Activated T-cell treated with anti-CD3 and anti-CD28 coated beads for 1 hour (primary cell): ENCODE measurements at places on chromosomes 13 and 19.
A peak's percentile ranks its signal among the peaks of the same experiment; 100 is the strongest.

DNA sequence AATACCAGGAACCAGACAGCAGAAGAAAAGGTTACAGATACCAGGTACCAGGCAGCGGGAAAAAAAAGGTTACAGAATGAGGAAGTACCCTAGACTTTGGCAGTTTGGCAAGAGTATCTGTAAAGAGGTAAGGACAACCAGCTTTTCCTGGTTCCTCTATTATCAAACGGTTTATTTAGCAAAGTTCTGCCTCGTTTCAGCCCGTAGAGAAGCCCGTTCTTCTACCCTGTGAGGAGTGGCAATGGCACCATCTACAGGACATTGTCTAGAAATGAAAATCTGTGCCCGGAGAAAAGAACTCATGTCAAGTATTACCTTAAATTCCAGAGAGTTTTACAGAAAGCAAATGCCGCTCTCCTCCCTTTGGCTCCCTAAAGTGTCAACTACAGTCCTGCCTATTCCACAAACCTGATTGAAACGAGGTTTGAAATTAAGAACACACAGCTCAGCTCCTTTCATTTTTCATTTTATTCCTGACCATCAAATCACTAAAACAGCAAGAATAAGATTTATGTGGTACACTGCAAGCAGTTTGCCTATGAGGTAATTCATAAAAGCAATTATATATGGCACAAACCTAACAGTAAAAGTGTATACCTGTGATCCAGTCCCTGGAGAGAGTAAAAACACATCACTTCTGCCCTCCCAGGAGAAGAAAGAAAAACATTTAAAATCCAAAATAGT is 226.3 kb downstream of the SLC7A1 start:
- no peak for DNase-seq

- no peak for DNase-seq
These were observed 32.9 kb upstream of the ARHGEF7 start for GRCh38 chr13:111082240-111082639.

DNA sequence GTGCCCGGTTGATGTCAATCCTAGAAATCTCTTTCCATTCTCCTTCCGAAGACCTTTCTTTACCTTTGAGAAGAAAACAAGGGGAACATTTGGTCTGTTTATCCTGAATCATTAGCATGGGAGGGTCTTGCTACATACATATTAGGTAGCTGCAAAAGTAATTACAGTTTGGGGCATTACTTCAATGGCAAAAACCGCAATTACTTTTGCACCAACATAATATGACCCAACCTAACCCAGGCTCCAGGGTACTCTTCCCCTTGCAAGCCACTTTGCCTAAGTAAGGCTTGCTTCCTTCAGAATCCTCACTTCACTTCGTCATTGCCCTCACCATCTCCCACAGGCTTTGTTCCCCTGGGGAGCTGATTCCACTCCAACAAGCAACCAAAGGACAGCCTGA is 662.7 kb downstream of the DIAPH3 start:
- DNase-seq = no peak

DNA sequence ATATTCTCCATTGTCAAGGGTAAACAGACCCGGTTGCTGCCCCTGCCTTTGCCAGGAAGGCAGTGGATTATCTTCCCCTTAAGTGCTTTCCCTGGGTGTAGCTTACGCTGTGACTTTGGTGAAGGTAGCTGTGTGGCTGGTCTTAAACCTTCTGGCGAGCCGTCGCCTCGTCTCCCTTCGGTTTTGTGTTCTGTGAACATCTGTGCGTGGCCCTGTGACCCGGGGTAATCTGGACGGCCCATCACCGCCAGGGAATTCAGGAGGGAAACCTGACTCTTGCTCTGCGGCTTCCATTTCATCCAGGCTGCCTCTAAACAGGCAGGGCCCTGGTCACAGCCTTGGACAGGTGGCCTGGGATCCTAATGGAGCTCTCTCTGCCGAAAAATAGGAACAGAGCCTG is 78.7 kb downstream of the SHISA2 start:
- DNase-seq = no peak

DNA sequence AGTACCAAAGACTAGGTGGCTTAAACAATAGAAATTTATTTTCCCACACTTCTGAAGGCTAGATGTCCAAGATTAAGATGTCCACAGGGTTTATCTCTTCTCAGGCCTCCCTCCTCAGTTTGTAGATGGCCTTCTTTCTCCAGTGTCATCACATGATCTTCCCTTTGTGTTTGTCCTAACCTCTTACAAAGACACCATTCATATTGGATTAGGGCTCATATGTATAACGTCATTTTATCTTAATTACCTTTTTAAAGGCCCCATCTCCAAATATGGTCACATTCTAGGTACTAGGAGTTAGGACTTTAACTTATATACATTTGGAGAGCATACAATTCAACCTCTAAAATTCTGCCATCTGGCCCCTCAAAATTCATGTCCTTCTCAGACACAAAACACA is 34.3 kb downstream of the N4BP2L2 start:
- DNase-seq = no peak

GRCh38 chr13:37686501-37686900 is 87.9 kb upstream of the POSTN start:
- no peak for DNase-seq

GRCh38 chr19:30036154-30037129 is 94.4 kb downstream of the URI1 start:
- no peak for DNase-seq

DNA sequence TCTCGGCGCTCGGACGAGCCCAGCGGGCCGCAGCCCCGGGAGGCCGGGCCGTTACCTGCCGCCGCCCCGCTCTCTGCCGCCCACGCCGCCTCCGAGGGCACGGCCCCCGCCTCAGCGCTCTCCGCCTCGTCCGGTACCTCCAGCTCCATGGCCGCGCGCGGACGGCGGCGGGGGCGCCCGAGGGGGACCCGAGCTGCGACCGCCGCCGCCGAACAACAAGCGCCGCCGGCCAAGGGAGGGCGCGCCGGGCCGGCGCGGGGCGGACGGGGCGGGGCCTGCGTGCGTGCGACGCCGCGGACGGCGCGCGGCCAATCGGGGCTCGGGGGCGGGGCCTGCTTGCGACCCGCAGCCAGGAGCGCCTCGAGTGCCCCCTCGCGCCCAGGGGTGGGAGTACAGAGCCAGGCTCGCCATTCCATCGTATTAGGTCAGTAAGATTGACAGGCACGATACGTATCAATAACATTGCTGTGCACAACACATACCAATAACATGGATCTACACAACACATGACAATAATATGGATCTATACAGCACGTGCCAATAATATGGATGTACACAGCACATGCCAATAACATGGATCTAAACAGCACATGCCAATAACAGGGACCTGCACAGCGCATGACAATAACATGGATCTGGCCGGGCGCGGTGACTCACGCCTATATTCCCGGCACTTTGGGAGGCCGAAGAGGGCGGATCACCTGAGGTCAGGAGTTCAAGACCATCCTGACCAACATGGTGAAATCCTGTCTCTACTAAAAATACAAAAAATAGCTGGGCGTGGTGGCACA is at the start of gene PIP5K1C:
TSS of gene PIP5K1C (minus strand) at position 227 of the 791 bp plus-strand sequence. CDS start at position 149, 78 bp downstream.
- DNase-seq = peak; percentile 94

- no peak for DNase-seq
These were observed 73.0 kb downstream of the IPO5 start for GRCh38 chr13:98026457-98026857.

DNA sequence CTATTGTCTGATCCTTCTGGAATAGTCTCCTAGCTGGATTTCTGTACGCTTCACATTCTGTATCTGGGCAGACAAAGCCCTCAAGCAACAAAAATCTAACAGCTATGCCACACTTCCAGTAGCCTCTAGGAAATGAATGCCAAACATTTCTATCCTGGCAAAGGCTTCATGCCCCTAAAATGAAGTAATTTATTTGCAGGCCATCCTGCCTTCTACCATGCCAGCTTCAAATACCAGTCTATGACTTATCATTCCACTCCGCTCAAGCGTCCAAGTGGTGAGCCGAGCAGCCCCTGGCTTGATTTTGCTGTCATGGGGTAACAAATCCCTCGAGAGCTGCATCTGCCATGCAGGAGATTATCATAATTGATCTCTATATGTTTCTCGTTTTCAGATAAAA is 86.9 kb downstream of the LHFPL6 start:
- DNase-seq = no peak

DNA sequence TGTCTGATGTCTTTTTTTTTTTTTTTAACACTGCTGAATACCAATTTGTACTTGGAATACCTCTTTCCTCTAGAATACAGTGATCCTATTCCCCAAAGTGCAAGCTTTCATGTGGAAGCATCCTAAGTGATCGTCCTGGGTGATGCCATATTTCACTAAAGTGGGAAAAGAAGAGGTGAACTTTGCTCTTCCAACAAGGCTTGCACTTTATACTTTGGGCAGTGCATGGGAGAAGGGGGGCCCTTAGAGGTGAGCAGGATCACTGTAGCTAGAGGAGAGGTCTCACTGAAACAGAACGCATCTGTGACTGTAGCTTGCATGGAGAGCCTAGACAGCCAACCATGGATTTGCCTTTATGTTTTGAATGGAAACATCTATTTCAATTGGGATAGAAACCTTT is 173.8 kb downstream of the STK24 start:
- DNase-seq = no peak

GRCh38 chr13:36475468-36475867 is 43.2 kb downstream of the CCNA1 start:
- no peak for DNase-seq

DNA sequence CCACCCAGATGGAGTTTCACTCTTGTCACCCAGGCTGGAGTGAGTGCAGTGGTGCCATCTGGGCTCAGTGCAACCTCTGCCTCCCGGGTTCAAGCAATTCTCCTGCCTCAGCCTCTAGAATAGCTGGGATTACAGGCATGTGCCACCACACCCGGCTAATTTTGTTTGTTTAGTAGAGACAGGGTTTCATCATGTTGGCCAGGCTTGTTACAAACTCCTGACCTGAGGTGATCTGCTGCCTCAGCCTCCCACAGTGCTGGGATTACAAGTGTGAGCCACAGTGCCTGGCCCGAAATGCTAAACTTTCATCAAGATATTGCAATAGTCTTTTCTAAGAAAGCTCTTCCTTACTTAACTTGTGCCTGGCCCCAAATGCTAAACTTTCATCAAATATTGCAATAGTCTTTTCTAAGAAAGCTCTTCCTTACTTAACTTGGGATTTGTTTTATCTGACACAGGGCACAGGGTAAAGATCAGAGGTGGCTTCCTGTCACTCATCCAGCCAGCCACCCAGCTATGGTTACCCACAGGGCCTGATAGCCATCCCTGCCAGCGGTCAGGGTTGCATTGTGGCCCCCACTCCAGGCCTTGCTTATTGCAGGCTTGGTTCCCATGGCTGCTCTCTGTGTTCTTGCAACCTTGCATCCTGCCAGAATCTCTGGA is 352.3 kb upstream of the TMTC4 start:
- DNase-seq = no peak
